Inflammatory macrophage treated with lipopolysaccharide for 4 hours (primary cell): ENCODE measurements at places on chromosomes 3 and 15.

GRCh38 chr3:162601101-162601670, 1104.6 kb downstream of the OTOL1 start:
- no peak for DNase-seq

DNA sequence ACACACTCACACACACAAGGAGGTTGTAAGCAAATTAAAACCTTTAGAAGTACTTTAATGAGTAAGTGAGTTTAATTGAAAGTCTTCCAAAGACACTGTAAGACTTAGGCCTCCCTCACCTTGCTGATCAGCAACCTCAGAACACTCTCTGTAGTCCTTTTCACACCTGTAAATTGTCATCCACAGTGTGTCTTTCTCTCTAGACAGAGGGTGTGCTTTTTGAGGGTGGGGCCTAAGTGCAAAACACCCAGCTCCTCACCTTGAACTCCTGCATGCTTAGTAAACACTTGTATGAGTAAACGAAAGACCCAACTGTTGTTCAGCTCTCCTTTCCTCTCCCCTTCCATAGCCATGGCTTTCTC, 183.2 kb upstream of the IL12A start:
- no peak for DNase-seq

GRCh38 chr3:160331127-160331937, 67.7 kb downstream of the IFT80 start:
- DNase-seq: no peak

DNA sequence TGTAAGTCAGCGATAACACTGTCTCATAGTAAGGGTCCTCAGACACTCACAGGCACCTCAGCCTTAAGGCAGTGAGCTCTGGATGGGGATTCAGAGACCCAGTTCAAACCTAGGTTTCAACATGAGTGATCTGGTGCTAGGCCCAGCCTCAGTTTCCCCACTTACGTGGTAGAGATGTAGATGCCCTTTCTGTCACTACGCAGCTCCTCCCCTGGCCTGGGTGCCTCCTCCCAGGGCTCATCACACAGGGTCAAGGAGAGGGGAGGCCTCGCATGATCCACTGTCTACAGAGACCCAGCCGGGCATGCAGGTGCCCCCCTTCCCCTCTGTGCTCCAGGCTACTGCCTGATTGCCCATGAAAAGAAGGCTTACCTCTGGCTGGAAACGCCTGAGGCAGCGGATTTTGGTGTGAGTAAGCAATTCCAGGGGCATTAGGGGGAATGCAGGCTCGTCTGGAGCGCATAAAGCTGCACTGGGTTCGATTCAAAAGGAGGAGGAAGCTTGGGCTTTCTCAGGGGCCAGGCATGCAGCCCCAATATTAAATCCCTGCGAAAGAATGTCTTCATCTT, 69.8 kb upstream of the ANKRD34C start:
- no peak for DNase-seq

DNA sequence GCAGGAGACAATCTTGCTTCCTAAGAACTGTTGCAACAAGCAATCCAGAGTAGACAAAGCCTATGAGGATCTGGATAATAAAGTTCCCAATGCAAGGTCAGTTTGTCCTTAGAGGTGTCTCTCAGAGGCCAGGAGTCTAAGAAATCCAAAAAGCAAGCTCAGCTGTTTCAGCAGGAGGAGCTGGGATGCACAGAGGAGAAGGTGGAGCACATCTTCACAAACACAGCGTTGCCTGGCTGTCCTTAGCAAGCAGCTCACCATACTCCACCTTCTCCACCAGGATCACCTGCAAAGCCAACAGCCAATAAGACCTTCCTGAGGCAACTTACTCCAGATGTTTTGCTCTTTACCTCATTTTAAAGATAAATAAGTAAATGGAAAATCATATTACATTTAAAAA, 365 bp downstream of the ZBED2 start:
- no peak for DNase-seq

- no peak for DNase-seq
These were observed 1009.9 kb upstream of the SEMA6D start for GRCh38 chr15:46707452-46707851.

DNA sequence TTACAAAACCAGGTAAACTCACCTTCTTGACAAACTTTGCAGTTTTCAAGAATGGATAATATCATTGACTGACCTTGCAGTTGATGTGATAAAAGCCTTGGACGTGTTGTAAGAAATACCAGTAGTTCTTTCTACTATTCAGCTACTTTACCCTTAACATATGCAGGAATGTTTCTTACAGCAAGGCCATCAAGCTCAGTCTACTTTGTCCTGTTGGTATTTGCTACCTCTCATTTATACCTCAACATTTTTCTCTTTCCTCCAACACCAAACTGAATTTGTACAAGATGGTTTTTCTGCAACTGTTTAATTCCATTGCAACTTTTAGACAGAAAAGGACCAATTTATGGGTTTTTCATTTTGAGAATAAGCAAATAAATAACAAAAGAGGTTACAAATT, 147.4 kb upstream of the BCHE start:
- no peak for DNase-seq

DNA sequence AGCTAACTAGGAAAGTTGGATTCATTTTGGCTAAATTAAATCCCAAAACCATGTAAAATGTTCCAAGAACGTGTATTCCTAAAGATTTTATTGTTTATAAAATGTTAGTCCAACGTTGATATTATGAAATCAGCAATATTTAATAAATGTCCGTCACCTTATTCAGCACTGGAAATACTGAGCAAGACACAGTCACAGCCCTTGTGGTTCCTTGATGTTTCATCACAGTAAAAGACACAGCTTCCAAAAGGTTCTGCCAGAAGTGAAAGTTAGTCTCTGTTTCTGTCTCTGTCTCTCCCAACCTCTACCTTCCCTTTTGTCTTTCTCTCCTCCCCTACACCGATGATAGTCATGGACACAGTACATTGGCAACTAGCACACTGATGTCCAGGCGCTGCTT, 82.2 kb upstream of the BOC start:
- peak; percentile 22 for DNase-seq

DNA sequence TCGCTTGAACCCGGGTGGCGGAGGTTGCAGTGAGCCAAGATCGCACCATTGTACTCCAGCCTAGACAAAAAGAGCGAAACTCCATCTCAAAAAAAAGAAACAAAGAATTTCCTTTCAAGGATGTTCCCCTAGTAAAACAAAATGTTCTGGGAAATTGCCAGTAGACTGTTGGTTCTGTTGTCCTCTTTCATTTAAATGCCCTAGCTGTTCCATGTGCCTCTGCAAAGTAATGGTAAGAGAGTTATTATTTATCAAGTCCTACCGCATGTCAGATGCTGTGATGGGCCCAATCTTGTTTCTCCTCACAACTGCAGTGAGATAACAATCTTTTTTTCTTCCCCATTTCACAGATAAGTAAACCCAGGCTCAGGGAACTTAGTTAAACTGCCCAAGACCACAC, 254.3 kb upstream of the TPM1 start:
- DNase-seq: no peak

DNA sequence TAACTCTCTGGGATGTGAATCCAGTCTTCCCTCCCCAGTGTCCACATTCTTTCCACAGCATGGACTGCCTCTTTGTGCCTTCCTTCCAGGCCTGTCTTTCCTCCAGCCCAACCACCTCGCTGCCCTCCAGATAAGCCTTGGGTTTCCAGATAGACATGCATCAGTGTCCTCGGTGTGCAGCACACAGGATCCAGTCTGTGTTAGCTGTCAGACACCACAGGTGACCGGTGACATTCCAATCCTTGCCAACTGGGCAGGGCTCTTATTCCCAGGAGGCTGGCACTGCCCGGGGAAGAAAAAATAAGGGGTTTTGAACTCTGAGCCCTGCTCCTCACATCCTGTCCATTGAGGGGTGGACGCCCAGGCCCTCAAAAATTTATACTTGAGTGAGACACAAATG, 6.0 kb upstream of the SLC6A1 start:
- no peak for DNase-seq

DNA sequence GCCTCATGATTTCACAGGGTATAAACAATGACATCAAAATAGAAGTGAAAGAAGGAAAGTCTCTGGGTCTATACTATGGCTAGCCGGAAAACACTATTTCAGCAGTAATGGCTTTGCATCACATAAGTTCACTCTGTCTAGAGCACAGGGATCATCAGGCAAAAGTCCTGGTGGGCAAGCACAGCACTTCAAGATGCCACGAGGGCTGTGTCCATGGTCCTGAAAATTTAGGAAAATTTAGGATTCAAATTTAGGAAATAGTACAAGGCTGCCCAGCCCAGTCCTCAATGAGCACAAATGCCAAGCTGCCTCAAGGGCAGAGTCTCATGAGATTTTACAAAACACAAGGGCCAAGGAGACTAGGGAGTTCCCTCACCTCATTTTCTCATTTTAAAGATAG, 54.1 kb downstream of the RORA start:
- DNase-seq: no peak

DNA sequence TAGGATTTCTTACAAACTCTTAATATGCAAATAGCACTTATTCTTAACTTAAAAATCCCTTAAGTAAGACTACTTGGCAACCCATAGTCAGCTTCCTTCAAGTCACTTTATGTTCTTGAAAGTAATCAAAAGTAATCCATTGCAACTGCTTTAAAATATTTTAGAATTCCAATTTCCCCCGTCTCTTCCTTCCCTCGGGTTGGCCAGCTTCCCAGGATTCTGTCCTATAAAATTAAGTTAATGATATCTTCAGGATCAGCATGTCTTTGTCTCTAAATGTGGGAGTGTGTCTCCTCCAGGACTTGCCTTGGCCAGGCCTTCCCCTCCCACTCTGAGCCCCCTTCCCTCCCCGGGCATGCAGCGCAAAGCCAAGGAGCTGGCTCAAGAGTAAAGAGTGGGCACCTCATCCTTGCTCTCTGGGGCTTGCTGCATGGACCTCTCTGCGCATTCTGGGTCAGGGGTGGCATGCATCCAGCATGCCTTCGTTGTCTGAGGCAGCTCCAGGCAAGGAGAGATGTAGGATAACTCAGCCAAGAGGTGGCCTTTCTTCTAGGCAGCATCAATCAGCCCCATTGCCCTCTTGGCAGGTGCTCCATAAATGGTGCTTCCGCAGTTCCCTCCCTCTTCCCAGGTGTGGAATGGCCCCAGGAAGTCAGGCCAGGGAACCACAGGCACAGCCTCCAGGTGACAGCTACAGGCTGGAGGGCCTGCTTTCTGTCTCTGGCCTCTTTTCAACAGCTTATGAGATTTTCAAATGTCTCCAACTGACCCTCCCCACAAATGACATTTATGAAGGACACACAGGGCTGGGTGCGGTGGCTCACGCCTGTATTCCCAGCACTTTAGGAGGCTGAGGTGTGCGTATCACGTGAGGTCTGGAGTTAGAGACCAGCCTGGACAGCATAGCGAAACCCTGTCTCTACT, 108.7 kb upstream of the ALDH1A3 start:
- DNase-seq: no peak

DNA sequence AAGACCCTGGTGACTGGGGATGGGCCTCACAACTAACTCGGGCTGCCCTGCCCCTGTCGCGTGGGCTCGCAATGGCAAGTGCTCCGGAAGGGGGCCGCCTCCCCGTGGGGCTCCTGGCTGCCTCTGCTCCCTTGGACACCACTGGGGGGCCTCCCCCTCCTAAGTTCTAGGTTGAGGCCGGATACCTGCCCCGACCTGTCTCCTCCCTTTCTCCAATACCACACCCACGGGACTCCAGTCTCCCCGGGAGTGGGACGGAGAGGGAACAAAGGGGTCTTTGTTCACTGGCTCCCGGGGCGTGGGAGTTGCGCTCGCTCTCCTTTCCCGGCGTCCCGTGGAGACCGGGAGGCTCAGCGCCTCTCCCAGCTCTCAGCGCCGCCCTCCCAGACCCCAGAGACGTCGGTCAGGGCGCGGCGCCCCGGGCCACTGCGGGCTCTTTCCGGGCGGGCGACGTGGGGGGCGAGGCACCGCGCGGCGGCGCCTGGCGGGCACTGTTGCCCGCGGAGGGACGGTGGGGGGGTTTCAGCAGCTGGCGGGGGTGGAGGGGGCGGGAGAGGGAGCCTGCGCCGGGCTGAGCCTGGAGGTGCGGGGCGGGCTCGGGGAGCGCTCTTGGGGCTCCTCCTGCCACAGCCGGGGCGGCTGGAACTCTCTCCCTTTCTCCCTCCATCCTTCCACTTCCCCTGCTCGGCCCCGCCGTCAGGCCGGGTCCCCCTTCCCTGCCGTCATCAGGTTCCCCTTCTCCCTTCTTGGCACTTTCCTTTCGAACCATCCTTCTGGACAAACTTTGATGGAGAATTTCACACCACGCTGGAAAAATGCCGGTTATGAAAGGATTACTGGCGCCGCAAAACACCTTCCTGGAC, at the start of gene KCNH8:
Gene KCNH8, plus strand, starts transcription at position 606 of the 863 bp plus-strand sequence. Its CDS starts 210 bp downstream, at position 816.
- no peak for DNase-seq

- no peak for DNase-seq
These were observed 40.9 kb downstream of the HDC start for GRCh38 chr15:50224606-50225005.

GRCh38 chr3:171615281-171615680, 155.1 kb upstream of the TNIK start:
- no peak for DNase-seq

GRCh38 chr3:54691289-54691771, 236.5 kb downstream of the LRTM1 start:
- no peak for DNase-seq

GRCh38 chr3:72274493-72275330, 489.8 kb upstream of the PROK2 start:
- peak; percentile 74 for DNase-seq

GRCh38 chr3:151976211-151977050, 103.0 kb downstream of the SUCNR1 start:
- peak; percentile 5 for DNase-seq

GRCh38 chr3:90092994-90093393, 985.6 kb downstream of the EPHA3 start:
- DNase-seq: peak; percentile 1
